Karpas-422 (cell line): ENCODE measurements at places on chromosomes 12 and 14. TPM values are rescaled to one million over a fixed set of nuclear protein-coding genes. Genes with fewer than 3 reads are reported as not detected.
A peak's percentile ranks its signal among the peaks of the same experiment; 100 is the strongest.

GRCh38 chr12:1907652-1908611 is 10.5 kb downstream of the CACNA2D4 start:
- peak; percentile 65 for DNase-seq

Gene RHEBL1
- total RNA-seq = 4.1 and 5.1 TPM in 2 replicates

DNA sequence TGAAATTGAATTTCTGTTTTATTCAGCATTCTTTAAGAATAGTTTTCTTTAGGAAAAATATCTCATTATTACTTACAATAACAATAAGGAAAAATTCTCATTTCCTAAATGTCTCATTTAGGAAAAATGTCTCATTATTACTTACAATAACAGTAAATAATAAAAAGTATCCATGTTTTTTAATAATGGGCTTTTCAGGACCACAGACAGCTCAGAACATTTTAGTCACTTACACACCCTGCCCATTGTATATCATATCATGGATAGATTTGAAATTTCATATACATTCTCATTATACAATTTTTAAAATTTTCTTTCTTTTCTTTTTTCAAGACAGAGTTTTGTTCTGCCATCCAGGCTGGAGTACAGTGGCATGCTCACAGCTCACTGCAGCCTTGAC is 58.9 kb downstream of the ASCL1 start:
- no peak for DNase-seq

Gene CIT
- total RNA-seq = 16.5 and 29.0 TPM in 2 replicates

DNA sequence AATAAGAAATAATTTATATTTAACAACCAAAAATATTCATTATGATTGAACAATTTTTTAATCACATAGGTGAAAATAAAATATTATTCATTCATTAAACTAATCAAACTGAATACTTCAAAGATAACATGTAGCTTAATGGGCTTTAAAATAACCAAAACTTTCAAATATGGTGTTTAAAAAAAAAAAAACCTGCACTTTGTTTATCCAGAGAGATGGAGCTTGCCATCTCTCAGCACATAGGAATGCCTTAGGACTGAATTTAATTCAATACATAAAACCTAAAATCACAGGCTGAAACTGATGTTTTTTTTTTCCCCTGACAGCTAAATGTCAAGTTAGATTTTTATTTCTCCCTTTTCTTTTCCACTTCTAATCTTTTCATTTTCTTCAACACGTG is 14.4 kb upstream of the CCER1 start:
- DNase-seq = no peak

Gene RPL10L
- not detected in 2 replicates for total RNA-seq

Gene GPRC5D
- not detected in 2 replicates for total RNA-seq

Gene PRH1
- 27.7 and 64.5 TPM in 2 replicates for total RNA-seq

- DNase-seq = no peak
Observed at GRCh38 chr12:116213014-116213413, 64.5 kb downstream of the MED13L start.

DNA sequence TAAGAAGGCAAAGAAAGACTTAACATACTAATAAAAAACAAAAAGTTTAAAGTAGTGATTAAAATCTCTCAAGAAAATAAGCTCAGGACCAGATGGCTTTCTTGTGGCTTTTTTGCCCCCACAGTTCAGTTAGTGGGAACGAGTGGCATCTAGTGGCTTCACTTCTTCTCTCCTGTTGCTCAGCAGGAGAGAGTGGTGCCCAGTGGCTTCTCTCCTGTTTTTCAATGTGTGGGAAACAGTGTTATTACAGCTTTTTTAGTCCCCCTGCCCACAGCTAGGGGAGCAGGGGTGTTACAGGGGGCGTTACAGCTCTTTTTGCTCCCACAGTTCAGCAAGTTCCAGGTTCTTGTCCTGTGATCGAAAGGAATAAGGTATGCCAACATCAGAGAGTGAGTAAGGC is 135.2 kb downstream of the RERGL start:
- DNase-seq = no peak

Gene RNASE7
- not detected in 2 replicates for total RNA-seq

DNA sequence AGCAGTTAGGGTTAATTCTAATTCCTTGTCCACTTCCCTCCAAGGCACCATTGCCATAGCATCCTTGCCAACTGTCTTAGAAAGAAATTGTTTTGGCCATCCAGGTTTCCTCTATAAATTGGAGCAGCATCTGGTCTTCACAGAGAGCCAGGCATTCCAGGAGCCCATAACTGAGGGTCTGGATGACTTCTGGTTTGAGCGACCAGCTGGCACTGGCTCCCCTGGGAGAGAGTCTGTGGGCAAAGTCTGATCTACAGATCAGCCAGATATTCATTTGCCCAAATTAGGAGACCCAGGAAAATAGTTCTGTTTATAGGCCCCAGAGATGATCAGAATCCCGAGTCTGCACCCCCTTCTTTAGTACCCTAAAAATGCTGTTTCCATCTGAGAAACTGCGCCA is 16.0 kb downstream of the VSX2 start:
- DNase-seq = no peak

DNA sequence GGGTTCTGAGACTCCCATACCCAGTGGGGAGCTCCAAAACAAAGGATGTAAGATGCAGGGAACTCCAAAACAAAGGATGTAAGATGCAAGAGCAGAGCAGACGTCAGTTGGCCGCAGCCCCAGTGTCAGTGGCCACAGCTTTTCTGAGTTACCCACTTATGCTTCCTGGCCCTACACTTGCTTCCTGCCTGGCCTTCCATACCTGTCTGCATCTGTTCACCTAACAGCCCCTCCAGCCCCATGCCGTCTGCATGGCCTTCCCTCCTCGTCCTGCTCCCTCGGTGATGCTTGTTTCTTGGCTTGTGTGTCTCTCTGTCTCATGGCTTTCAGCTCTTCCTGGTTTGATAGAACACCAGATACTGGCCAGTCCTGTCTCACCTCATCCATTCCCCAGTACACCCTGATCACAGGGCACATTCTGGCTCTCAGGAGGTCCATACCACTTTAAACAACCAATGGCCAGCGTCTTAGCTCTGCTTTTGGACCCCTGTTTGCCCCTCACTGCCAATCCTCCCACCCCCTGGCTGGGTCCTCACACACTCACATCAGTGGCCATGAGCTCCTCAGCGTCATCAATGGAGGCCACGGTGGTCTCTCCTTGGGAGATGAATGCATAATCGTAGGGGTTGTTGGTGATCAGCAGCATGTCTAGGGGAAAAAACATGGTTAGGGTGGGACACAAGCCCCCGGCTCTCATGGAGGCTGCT is 5.3 kb downstream of the MYH7 start:
- DNase-seq = no peak

Gene LACRT
- total RNA-seq = not detected in 2 replicates

DNA sequence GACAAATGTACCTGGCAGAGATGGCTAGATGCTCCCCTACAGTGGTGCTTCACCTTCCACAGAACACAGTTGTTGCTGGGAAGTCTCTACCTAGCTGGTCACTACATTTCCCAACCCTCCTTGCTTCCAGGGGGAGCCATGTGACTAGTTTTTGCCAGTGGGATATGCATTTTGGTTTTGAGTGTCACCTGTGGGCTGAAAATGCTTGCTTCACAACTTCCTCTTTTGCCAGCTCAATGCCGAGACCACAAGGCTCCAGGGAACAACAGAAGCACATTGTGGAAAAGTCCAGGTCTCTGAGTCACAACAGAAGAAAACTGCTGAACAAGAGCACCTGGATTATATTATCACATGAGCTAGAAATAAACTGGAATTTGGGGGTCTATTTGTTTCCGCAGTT is 48.5 kb upstream of the ARHGAP5 start:
- DNase-seq = peak; percentile 66

Gene IL31
- total RNA-seq = not detected in 2 replicates

DNA sequence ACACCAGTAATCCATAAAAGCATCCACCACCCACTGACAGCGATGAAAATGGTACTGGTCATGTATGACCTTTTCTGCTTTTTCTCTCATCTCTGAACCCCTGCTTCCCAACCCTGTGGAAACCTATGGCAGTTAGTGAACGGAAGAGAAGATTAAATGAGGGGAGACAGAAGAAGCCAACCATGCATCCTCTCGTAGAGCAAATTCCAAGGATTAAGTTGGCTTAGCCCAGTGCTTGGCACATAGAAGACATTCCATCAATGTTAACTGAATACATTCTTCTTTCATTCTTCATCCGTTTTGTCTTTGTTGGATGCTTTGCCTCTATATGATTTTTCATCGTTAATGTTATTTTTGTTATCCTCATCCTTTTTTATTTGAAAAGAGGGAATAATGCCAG is 339.7 kb upstream of the FLRT2 start:
- no peak for DNase-seq

- peak; percentile 26 for DNase-seq
Observed at GRCh38 chr12:122895704-122896636, at the start of gene VPS37B. TSS of gene VPS37B (minus strand) at chr12:122896124. CDS start at chr12:122896062, 62 bp downstream.

DNA sequence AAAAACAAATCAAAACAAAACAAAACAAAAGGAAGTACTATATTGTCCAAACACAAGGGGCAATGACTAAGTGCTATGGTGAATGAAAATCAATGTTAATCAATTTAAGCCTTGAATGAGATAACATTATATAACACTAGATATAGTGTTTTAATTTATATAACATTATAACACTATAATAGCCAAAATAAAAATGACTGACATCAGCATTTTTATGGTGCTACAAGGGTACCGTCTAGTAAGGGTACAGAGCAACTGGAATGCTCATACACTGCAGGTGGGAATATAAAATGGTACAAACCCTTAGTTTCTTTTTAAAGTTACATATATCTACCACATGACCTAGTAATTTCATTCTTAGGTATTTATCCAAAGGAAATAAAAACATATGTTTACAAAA is 5.7 kb downstream of the NEDD8 start:
- no peak for DNase-seq

DNA sequence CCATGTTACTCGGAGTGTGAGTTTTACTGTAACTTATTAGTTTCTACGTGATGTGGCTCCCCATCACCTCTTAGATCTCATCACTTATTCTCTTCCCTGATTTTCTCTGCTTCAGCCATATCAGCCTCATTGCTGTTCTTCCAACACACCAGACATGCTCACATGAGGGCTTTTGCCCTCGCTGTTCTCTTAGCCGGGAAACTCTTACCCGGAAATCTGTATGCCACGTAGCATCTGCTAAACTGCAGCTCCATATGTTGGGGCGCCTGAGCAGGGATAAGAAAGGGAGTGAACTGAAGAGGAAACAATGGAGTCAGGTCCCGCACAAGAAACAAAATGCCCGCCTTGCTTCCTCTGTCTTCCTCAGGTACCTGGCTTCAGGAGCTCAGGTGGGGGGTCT is 16.6 kb downstream of the SMUG1 start:
- no peak for DNase-seq

DNA sequence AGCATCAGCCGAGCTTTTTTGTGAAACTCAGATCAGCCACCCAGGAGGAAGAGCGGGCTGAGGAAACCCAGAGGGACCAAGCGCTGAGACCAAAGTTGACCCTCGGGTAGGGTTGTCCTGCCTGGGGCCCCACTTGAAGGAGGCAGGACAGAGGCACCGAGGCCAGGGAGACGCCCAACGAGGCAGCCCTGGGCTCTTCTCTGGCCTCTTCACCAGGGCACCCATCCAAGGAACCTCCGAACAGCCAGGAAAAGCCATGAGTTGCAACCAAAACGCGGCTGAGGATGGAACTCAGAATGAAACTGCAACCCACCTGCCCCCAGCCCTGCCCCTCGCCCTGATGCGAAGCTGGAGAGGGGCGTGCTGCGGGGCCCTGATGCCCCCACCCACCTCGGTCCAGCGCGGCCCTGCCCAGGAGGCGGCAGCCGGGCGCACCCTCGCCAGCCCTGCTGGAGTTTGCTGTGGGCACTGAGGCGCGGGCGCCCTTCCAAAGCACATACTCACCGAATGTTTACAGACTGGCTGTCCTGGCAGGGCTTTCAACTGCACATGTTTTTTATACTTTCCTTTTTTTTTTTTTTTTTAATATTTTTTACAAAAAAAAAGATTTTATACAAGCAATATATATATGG is 41.9 kb downstream of the JDP2 start:
- DNase-seq = no peak

DNA sequence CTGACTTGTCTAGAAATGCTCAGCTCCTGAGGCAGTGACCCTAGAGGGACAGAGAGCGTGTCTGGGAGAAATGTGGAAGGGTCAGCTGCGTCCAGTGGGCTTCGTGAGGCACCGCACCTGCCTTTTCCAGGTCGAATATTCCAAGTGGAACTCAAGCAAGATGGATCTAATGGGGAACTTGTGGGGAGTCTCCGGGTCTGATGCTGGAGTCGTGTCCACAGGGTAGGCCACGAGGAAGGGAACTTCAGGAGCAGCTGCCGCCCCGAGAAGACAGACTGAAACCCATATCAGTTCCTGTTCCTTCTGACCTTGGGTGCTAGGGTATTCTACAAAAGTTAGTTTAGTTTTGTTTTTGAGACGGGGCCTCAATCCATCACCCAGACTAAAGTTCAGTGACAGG is 67.5 kb downstream of the TNFAIP2 start:
- no peak for DNase-seq

DNA sequence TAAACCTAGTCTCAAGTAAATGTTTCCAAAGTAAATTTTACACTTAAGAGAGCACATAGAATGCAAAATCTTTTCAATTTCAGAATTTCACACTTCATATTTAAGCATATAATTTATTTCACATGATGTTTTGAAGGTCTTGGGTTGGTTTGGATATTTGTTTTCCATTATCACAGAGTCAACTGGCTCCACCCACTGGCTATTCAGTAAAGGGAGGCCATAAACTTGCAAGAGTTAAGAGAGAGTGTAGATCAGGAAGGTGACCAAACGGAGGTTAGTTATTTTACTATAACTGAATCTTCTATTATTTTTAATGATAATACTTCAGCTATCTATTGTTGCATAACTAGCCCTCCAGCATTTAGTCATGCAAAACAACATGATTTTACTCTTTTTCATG is 6.2 kb upstream of the CPNE8 start:
- no peak for DNase-seq

Gene E2F7
- total RNA-seq = 0.83 and 2.0 TPM in 2 replicates

DNA sequence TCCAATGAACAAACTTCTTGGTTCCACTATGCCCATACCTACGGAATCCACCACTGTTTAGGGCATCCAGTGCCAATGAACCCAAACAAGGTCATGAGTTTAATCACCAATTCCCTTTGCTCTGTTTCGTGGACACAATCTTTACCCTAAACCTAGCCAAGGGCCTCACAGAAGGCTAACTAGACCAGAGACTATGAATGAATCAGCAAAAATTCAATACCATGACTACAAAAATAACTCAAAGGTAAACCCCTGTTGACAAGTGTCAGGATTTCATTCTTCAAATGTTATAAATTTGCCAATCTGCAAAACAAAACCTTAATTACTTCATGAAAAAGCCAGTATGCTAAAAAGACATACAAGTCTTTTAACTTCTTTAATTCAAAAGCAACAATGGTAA is 96.7 kb downstream of the CEP128 start:
- DNase-seq = no peak

GRCh38 chr14:93084866-93085857 is 30.6 kb downstream of the ITPK1 start:
- DNase-seq = no peak

DNA sequence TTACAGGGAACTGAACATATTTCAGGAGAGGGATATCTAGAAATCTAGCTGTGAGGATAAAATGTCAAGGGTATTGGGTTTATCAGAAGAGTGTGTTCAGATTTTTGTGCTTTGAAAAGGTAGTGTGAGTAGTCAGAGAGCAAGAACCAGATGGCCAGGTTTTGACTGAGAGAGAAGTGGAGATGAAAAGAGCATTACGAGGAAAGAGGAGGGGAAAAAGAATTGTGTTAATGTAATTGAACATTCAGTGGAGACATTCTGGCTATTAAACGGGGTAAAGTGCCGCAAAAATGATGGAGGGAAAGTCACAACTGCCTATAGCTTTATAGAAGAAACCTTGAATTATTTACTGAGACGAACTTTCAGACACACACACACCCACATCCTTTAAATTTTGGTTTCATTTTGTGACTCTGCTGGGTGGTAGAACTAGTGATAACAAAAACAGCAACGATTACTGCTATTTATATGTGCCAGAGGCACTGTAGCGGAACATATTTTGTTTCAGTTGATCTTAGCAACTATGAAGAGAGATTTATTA is 213.6 kb downstream of the ERC1 start:
- peak; percentile 83 for DNase-seq

Gene MFAP5
- total RNA-seq = not detected in 2 replicates
